ENCODE measurements at places on chromosomes 3 and 15.

DNA sequence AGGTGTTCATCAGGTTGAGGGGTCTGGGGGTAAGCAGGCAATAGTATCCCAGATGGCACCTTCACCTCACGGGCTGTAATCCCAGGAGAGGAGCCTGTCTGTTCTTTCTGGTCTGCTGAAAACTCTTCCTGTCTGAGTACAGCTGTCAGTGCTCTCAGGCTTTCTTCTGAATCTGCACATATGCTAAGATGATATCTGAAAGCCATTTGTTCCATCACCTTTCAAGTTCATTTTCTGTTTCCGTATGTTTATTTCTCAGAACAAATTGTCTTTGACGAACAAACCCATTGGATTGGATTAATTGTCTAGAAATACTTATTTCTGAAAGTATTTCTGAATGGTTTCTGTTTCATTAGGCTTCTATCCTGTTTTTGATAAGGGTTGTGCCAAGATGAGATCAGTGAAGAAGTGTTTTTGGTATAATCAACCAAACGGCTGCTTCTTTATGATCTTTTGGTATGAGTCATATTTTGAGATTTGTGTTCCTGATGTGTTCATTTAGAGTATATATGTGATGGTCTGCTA lies 13.3 kb downstream of the ZNF592 start:
- DNase-seq, result no peak

DNA sequence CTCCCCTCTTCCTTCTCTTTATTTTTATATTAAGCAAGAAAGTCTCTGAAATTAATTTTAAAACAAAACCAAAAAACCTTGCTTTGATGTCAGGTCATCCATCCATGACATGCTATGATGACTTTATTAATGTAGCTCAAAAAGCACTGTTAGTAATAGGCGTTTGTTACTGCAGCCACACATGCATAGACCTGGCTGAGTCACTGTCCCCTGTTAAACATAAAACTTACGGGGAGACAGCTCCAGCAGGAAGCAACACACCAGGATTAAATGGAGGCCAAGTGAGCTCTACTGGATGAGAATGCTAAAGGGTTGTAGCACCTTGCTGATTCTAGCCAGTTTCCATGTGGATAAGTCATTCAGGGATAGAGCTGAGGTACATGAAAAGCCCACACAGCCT lies 661.1 kb downstream of the MAGI1 start:
- DNase-seq, result no peak

DNA sequence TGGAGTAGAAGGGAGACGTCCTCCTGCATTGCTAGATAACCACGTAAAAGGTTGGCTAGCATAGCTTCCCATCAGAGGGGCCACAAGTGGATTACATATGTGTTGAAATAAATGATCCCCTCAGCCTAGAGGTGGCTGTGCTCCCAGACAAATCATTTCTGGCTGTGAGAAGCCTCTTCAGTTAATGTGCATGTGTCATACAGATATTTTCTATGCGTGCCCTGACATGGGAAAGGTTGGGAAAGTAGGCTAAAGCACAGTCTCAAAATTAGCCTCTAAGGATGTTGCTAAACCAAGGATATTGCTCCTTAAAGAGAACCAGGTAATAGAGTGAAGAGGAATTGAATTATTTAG lies 17.8 kb downstream of the USP3 start:
- no peak for DNase-seq

- DNase-seq, result no peak
Measured at GRCh38 chr15:71549091-71549490, 261.3 kb upstream of the NR2E3 start.

DNA sequence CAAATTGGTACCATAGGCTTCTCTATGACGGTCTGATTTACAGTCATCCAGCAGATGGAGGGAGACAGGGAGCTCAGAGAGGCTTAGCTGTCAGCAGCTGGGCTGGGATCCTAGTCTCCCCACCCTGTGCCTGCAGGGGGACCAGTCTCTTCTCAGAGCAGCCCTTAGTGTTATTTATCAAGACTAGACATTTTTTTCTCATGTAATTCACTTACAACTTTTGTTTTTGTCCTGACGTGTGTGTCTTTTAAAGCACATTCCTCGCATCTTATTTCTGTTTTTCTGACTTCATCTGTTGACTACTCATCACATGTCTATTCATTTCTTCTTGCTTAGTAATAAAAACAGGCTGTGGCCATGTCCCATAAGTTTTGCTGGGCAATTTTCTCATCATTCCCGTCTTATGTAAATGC lies 116.1 kb downstream of the KLF13 start:
- DNase-seq, result no peak

GRCh38 chr3:13148561-13149329 lies 75.5 kb upstream of the IQSEC1 start:
- no peak for DNase-seq

DNA sequence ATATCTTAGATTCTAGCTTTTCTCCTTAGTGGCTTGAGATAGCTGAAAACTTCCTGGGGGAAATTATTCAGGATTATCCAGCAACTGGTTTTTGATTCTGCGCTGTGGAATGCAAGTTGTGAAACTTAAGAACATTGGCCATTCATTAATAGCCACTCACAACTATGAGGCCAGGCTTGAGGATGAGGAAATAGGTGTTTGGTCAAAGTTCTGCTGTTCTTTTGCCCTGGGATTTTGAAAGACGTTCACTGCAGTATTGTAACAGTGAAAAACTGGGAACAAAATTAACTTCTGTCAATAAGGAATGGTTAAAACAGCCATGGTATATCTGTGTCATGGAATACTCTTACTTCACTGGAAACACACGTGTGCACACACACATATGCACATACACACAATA lies 44.1 kb downstream of the CTXND1 start:
- DNase-seq, result no peak

- DNase-seq, result no peak
Measured at GRCh38 chr15:89089316-89090230, 1.3 kb downstream of the ABHD2 start.

DNA sequence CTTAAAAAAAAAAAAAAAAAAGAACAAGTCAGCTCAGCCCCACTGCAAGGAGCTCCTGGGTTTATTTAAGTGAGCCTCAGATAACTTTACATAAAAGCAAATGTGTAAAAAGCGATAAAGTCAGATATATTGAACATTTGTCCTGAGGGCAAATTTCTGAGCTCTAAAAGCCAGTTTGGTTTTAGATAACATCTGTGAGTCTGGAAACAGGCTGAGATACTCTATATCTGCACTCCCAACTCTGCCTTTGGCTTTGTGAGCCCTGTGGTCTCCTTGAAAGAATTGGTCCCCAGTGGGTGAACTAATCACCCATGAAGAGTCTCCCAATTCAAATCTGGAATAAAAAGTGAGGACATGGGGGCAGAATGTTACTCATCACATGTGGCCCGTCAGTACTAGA lies 104.6 kb downstream of the APBA2 start:
- DNase-seq, result no peak

- no peak for DNase-seq
Measured at GRCh38 chr15:94607176-94607654, 375.9 kb downstream of the MCTP2 start.

GRCh38 chr15:32030795-32031194 lies 480 bp downstream of the CHRNA7 start:
- no peak for DNase-seq

Data from stimulated activated CD8-positive, alpha-beta memory T cell treated with anti-CD3 and anti-CD28 coated beads, Interleukin-7, amount 100 ng/mL, for 1 hour (primary cell).